ENCODE measurements at places on chromosomes 16 and 17.

DNA sequence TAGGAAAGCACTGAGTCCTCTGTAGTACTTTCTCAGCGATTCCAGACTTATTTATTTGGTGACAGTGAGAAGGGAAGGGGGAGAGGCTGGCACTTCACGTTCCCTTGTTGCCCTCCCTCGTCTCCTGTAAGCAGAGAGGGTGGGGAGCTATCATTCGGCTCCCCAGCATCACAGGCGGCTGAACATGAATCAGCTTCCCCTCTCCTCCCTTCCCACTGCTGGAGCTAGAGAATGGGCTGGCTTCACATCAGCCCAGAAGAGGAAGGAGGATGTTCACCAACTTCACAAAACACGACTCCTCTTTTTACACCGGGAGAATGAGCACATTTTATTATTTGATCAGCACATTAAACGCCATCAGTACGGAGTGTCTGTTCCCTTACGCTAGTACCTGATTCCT is 6.7 kb upstream of the CMIP start:
- no peak for DNase-seq

DNA sequence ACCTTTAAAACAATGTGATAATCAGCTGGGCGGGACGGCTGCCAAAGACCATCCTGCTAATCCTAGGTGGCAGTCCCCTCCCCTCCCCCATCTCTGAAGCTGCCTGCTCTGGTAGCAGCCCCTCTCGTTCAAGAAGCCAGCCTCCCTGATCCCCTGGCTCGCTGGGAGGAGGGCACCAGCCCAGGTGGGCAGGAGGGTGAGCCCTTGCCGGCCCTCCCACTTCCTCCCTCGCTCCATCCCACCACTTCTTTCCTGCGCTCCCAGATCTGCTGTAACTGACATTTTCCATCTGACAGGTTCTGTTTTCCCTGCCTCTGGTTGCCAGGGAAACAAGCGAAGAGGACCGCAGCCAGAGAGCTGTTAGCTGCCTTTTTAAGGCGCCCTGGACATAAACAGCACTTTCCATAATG is 155.7 kb upstream of the TNRC6C start:
- no peak for DNase-seq

- DNase-seq, result no peak
Measured at GRCh38 chr17:199806-200545, 18.5 kb upstream of the DOC2B start.

DNA sequence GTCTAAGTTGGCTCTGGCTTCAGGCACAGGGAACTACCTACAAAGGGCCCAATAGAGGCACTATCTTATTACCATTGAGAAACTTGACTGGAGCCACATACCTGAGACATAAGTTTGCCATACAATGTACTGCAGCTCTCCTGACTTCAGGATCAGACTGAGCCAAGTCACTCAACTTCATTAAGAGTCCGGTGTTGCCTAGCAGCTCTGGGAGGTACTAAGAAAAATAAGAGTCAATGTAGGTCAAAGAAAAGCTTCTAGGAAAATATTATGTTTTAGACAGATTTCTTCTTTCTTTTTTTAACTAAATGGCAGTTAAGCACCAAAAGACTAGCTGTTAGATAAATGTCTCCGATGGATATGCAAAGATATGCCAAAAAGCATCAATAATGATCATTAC is 5.7 kb downstream of the HEATR6 start:
- no peak for DNase-seq

DNA sequence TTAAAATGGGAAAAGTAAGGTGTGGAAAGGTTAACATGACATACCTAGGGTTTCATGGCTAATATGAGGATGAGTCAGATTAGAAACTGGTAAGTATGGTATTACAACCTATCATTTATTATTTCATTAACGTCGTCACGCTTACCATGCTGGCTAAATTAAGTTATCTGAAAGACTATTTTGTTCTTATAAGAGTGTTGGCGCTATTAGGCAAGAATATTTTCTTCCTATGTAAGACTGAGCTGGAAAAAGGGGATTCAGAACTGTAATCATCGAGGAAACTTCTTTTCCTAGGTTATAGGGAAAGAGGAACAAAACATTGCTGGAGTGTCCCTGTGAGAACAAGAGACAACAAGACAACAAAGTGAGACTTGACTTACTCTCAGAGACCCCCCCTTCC is 440.8 kb downstream of the KCNJ2 start:
- DNase-seq, result no peak

DNA sequence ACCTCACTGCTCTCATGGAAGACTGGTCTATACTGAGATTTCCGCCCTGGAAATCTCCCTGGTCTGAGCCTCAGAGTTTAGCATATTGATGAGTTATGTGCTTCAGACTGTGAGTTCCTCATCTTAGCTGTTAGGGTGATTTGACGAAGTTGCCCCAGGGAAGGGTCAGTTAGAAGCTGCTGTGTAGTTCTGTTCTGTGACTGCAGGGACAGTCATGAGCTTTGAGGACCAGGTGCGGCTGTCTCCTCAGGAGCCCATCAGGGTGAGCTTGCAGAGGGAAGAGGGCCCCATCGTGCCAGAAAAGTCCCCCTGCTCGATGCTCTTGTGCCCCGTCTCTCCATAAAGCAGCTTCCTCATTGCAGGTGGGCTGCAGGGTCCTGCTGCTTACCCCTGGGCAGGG is 28.3 kb upstream of the IL17C start:
- no peak for DNase-seq

DNA sequence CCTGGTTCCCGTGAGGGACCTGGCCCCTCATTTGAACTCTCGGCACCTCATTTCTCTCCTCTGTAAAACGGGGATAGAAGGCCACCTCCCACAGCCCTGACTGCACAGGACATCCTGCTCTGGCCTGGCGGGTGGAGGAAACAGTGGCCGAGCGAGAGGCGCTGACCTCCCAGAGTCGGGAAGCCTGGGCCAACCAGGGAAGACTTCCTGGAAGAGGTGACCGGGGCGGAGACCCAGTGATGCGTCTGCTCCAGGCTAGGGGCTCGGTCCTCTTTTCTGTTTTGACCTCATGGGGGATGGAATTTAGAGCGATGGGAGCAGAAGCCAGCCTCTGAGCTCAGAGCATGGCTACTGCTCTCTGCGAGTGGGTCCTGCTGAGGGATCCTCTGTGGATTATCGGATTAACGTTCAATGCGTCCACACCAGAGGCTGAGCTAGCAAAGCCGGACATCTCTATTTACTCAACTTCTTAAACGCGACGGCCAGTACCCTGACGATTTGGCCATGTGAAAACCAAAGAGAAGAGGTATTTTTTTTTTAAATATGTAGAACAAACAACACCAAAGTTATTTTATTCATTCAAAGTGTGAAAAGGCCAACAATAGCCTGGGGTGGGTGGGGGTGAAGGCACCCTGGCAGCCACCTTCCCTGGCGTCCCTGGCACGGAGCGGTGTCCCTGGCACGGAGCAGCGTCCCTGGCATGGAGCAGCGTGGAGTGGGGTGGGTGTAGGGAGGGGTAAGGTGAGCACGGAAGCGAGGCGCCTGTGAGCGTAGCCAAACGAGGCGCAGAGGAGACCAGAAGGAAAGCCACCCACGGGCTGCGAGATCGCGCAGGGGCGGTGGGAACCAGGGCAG is 9.2 kb upstream of the MSLN start:
- no peak for DNase-seq

DNA sequence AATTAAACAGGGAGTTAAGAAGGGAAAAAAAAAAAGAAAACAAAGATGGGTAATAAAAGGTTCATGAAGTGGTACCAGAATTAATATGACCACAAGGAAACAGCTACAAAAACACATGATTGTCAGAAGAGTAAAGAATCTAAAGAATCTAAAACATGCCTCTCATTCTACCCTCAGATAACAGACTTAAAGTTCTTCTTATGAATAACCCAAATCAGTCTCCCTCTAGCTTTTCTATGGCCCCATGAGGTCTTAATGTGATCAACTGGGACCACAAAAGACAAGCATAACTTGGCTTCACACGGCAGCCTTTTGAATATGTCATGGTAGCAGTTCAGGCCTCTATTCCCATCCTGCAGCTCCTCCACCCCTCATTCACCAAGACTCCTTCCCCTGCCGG is 6.9 kb downstream of the MYH10 start:
- no peak for DNase-seq

DNA sequence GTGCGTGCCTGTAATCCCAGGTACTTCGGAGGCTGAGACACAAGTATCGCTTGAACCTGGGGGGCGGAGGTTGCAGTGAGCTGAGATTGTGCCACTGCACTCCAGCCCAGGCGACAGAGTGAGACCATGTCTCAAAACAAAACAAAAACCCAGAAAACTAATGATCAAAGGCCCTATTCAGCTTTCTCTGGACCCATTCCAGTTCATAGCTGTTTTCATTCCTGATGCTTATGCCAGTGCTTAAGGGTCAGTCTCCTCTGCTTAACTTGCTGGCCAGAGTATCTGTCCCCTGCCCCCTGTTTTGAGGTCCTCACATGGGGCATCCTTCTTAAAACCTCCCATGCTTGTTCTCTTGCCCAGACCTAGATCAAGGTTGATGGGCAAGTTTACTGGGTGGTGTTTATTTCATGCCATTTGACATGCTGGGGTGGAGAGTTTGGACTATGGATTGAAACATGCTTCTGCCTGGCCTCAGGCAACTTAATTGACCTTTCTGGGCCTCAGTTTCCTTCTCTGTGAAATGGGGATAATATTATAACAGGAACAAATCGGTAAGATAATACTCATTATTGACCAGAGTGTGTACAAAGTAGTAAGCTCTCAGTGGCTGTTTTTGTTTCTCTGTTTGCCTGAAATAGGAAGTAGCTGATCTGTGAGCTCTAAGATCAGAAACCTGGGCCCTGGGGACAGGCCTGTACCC is 369.8 kb downstream of the CPPED1 start:
- no peak for DNase-seq

DNA sequence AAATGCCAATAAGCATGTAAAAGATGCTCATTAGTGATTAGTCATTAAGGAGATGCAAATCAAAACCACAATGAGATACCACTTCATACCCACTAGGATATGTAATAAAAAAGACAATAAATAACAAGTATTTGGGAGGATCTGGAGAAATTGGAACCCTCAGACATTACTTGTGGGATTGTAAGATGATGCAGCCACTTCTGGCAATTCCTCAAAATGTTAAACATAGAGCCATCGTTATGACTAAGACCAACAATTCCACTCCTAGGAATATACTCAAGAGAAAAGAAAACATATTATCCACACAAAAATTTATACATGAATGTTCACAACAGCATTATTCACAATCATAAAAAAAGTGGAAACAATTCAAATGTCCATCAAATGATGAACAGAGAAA is 336.2 kb upstream of the PMFBP1 start:
- DNase-seq, result no peak

DNA sequence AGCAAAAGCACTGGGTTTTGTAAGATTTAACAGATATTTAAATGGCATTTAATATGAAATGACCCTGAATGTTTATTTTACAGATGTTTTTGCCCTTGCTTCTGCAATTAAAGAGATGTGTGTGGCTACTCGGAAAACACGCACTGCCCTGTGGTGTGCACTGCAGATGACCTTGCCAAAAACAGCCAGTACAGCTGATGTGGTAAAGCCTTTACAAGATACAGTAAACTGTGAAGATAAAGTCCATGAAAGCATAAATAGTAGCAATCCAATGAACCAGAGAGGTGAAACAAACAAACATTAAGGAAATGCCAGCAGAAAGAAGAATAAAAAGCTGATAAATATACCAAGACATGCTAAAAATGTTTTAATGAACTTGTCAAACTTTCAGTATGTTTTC is 15.7 kb downstream of the CCDC43 start:
- no peak for DNase-seq

GRCh38 chr17:13587487-13588338 is 14.0 kb downstream of the HS3ST3A1 start:
- DNase-seq, result no peak

DNA sequence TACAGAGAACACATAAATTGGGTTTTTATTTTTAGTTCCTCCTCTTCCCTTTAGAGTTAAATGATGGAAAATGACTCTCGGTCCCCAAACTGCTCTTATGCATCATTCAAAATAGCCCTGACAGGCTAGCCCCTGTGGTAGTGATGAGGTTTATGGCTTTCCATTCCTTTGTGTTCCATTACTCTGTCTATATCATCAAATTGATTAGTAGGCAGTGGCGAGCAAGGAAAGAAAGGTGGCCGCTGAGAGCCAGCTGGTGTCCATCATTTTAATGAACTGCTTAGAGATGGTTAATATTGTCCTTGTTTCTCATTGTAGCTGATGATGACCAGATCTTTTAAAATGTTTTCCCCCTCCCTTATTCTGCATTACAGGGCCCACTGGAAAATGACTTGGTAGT is 179.5 kb downstream of the PHKB start:
- no peak for DNase-seq

DNA sequence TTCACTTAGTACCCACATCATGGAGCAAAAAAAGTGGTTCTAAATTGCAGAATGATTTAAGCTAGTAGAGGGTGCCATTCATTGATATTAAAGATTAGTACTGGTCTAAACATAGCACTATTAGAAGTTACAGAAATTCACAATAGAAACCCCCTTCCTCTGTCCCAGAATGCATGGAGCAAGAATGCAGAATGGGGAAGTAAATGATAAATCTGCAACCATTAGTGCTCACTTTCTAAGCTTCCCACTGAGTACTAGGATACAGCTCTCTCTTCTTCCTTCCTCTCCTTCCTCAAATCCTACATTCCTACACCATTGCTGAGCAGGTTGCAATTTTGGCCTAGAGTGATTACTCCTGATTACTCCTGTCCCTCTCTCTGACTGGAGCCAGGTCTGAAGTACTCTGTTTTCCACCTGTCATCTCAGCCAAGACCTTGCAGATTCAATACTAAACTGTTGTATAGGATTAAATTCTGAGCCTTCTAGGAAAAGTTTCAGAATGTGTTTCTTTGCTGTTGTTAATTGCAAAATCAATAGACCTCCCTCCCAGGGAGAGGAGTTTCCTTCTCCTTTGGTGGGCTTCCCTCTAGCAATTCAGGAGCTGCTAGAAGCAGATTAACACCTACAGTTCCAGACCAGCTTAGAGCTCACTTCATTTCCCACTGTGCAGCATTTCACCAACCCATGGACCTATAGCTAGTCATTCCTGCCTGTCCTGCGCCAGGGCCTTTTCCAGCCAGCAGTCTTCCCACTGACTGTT is 165.5 kb upstream of the TBX2 start:
- DNase-seq, result no peak

- DNase-seq, result no peak
Measured at GRCh38 chr17:82436601-82437324, 13.8 kb downstream of the CYBC1 start.
